ENCODE measurements at places on chromosomes 3 and 15.

- DNase-seq: no peak
Observed at GRCh38 chr3:167691366-167691765, 37.6 kb upstream of the WDR49 start.

DNA sequence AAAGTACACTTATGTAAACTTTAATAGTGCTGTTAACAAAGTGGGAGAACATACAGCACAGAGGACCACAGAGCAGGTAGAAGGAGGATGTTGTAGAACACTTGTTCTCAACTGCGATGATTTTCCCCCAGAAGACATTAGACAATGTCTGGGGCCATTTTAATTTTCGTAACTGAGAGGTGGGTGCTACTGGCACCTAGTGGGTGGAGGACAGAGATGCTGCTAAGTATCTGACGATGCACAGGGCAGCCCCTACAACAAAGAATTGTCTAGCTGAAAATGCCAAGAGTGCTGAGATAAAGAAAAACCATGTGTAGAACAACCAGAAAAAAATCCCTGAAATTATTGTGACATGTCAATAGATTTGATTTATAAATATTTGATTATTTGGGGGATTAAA lies 5.0 kb upstream of the KBTBD8 start:
- no peak for DNase-seq

DNA sequence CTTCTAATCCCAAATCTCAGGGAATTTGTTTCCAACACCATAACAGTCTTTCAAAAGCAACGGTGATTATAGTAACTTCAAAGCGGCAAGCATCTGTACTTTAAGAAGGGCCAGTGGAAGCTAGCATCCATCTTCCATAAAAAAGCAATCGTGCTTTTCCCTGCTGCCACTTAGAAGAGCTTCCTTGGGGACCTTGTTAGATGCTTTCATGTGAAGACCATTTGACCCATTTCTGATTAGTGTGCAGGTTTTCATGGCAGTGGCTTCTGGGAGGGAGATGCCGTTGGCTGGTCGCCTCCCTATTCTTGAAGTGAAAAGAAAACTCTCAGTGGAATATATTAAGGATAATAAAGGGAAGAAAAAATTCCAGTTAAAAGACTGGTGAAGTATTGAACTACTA lies 354.1 kb downstream of the ROBO2 start:
- no peak for DNase-seq

GRCh38 chr15:101167753-101168462 lies 83.9 kb downstream of the CHSY1 start:
- no peak for DNase-seq

DNA sequence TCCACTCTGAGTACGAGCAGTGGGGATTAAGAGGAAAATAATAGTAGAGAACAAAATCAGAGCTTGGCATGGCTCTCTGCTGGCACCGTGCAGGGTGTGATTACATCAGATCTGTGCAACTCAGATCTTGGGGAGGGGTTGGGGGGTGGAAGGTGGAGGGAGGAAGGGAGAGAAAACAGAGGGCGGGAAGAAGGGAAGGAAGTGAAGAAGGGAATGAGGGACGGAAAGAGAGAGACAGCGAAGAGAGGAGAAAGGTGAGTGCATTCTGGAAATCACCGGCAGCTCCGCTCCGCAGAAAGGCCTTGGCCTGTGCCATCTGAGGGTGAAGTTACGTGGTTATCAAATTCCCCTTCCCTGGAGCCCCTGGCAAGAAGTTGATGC lies 31.0 kb upstream of the ADAMTS17 start:
- DNase-seq: peak; percentile 22

GRCh38 chr3:13303410-13303809 lies 116.7 kb downstream of the NUP210 start:
- no peak for DNase-seq

DNA sequence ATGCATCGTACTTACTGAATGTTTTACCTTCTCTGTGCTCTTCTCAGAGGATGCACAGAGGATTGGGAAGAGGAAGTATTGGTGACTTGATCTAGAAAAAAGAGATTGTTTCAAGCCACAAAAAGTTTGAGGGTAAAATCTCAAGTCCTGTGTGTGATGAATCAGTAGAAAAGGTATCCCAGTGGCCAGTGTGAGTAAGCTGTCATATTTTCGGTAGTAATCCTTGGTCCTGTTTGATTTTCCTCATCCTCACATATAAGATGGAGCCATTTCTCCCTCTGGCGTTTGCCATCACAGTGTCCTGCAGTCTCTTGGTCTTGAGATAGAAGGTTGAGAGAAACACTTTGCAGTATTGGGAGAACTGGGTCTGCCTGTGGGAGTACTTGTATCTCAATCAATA lies 166.8 kb downstream of the LPP start:
- DNase-seq: no peak
